ENCODE measurements at places on chromosomes 16 and 17.
A peak's percentile ranks its signal among the peaks of the same experiment; 100 is the strongest.

GRCh38 chr16:5321930-5322329 lies 224.3 kb upstream of the EEF2KMT start:
- peak; percentile 61 for DNase-seq

DNA sequence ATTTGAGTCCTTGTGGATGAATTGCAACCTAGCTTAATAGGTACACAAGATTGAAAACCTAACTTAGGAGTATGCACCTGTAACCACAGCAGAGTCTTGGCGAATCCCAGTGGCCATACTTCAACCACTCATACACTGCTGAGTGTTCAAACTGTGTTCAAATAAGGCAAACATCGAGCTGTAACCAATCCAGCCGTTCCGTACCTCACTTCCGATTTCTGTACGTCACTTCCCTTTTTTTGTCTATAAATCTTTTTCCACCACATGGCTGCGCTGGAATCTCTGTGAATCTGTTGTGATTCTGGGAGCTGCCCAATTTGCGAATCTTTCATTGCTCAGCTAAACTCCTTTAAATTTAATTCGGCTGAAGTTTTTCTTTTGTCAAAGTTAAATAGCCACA lies 190.6 kb downstream of the MAF start:
- no peak for DNase-seq

- DNase-seq, result no peak
These were observed 8.5 kb downstream of the TIMM22 start for GRCh38 chr17:1005361-1005946.

GRCh38 chr17:40532520-40533253 lies 31.3 kb upstream of the TNS4 start:
- DNase-seq, result no peak

DNA sequence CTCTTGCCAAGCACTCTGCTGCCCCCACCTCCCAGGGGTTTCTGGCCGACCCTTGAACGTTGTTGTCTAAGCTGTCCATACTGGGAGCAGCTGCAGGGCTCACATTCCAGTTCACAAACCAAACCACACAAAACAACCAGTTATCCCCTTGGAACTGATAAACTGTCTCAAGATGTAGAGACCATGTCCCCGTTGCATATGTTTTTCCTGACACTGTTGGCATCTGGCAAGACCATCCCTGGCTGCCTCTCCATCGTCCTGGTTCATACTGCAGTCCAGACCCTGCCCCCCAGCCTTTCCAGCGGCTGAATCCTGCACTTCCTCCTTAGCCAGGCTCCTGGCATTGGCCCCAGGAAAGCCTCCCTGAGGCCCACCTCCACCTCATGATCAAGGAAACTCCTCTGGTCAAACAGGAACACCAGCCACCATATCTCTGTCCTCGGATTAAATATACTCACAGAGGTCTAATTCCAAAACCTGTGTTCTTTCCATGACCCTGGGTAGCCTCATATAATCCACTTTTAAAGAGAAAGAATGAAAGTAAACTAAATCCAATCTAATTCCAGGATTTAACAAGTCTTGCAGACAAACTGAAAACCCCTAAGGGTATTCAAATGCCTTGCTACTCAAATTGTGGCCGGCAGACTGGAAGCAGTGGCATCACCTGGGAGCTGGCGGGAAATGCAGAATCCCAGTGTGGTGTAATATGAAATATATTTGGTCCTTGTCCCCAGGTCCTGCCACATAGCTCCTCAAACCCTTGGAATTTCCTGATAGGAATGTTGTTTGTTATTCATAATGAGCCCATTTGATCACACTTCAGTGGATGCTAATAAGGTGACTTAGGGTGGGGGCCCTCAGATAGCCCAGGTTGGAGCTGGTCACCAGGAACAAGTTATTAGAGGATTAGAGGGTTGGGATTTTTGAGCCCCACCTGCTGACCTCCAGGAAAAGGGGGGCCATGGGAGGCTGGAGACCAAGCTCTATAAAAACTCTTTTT lies 14.2 kb downstream of the GAS7 start:
- DNase-seq, result no peak

DNA sequence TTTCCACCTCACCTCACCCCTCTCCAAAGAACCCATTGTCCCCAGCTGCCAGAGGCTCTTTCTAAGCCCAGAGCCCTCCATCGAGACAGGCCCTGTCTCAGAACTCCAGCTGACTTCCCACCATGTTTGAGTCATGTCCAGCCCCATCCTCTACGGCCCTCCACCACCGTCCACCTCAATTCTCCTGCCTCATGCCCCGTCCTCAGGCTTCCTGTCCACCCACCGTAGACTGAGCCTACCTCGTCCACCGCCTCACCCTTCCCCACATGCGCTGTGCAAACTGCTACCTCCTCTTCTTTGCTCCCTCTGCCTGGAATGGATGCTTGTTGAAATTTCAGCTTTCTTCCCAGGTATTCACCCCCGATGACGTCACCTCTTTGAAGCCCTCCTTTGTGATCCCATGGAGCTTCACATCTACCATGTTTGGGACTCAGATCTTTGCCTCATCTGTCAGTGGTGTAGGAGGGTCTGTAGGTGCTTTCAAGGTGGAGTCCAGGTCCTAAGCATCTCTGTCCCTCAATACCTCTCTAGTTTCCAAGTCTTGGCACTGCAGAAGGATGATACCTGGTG lies 149.0 kb downstream of the MRM1 start:
- DNase-seq, result no peak

- no peak for DNase-seq
These were observed 424.5 kb upstream of the CDH11 start for GRCh38 chr16:65546353-65546791.

DNA sequence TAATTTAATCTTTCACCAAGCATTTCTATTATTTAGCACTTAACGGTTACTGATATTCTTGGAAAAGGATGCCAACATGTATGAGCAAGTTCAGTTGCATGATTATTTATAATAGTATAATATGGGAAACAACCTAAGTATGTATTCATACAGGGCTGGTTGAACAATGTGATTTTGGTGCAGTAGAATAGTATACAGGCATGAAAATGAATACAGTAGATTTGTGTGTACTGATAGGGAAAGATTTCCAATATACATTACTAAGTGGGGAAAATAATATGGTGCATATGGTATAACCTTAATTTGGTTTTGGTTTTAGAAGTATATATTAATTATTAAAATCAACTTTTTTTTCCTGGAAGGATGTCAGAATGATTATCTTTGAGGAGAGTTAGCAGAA lies 109.1 kb downstream of the SPECC1 start:
- DNase-seq, result no peak

- DNase-seq, result no peak
These were observed 10.4 kb downstream of the HSD17B2 start for GRCh38 chr16:82045465-82045864.

- DNase-seq, result no peak
These were observed 11.3 kb upstream of the DNASE1 start for GRCh38 chr16:3643095-3643730.

- no peak for DNase-seq
These were observed 7.8 kb downstream of the NTN1 start for GRCh38 chr17:9028988-9029570.

DNA sequence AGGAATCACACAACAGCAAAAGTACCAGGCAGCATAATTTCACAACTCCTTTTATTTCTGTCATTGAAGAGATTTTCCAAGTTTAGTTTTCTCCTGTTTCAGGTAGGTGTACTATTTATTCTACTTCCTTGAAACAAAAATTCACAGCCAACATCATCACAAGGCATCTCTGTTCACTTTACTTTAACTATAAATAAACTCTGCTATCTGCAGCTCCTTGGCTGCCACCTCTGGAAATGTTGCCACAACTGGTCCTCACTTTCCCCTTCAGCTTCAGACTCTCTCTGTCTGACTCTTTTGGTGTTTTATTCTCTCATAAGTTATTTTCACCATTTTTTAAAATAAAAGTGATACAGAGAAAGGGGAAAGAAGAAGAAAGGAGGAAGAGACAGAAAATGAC lies 27.9 kb upstream of the KIF2B start:
- DNase-seq, result no peak

- no peak for DNase-seq
These were observed 123.5 kb upstream of the ZFHX3 start for GRCh38 chr16:73171380-73171779.

GRCh38 chr16:81261049-81261648 lies 22.7 kb downstream of the BCO1 start:
- DNase-seq, result no peak
